Left ventricle myocardium inferior (tissue), 1 donor: ENCODE measurements at places on chromosomes 16 and 17.
A peak's percentile ranks its signal among the peaks of the same experiment; 100 is the strongest.

GRCh38 chr16:19574615-19575014, 19.1 kb downstream of the VPS35L start:
- no peak for DNase-seq

GRCh38 chr16:9527976-9528375, 436.5 kb downstream of the HAPSTR1 start:
- no peak for DNase-seq

GRCh38 chr17:66381701-66382362, 79.4 kb downstream of the PRKCA start:
- no peak for DNase-seq

- no peak for DNase-seq
These were observed 17.1 kb downstream of the PLK1 start for GRCh38 chr16:23695756-23696155.

GRCh38 chr16:10521681-10522274, 58.6 kb downstream of the EMP2 start:
- DNase-seq: no peak

DNA sequence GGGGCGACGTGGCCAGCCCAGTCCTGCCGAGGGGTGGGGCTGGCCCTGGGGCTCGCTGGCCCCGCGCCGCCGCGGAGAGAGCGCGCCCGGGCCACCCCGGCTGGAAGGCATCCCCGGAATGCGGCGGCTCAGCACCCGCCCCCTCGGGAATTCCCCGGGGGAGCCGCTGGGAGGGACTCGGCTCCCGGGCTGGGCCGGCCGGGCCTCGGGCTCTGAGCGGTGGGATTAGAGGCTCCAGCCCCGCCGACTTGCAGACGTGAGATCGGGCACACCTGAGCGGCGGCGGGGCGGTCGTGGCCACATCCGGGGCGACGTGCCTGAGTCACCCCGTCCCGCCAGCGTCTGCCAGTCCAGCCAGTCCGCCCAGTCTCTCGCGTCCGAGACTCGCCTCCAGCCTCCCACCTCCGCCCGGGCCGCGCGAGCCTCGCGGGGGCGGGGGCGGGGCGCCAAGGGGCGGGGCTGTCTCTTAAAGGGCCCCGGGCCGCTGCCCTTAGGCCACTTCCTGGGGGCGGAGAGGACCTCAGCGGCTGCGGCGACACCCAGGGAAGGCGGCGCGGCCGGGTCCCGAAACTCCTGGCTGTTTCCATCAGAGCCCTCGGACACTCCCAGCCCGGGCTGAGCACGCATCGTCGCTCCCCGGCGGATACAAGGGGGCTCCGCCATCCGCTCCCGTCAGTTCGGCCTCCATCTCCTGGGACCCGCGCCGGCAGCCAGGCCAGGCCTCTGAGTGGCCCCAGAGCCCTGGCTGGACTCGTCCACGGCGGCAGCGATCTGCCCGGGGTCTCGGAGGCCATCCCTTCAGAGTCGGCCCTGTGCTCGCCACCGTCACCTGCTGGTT, at the start of gene KCTD11:
KCTD11 (plus strand) TSS at position 498 of the 838 bp plus-strand sequence.
- peak; percentile 94 for DNase-seq

DNA sequence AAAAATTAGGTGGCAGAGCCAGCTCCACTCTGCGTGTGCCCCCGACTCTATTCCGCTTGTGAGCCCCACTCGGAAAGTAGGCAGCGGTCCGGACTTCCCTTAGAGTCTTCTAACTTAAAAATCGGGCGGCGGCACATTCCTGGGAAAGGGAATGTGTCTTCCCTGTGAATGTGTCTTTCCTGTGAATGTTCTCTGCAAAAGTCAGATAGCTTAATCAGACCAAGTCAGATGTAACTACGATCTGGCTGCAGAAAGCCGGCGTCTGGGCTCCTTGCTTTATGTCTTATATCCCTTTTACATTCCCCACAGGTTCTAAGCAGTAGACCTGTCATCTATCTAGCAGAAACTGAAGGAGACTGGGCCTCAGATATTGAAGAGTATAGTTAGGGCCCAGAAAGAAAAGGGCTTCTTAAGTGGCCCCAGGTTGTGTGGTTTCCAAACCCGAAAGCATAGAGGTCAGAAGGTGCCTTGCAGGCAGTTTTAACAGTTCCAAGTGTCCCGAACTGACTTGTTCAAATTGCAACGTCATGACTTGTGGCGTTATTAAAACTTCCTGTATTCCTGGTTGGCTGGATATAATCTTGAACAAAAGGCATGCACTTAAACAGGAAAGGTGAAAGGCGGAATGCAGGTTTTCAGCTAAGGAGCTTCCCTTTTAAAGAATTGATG, 601 bp downstream of the PHKB start:
- DNase-seq: no peak

DNA sequence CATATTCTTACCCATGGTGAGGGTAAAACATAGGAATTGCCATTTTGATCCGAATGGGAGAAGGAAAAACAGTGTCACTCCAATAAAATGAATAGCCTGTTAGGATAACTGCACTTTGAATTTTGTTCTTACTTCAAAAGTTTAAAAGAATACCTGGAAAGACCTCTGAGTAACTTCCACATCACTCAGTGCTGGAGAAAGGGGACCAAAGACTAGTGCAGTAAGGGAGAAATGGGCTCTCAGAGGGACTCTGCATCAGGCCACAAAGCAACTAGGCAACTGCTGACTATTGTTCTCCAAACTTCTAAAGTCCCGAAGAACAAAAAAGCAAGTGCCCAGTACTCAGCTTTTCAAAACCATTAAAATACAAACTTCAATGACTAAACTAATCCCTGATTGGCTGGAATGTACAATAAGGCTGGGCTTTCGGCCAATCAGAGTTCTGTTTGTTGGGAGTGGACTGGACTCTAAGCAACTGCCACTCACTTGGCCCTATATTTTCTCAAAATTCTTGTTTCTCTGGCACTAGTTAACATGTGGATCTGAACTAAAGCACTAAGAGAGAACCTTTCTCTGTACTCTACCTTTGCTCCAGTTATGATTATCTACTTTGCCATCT, 6.2 kb downstream of the DNAJC7 start:
- DNase-seq: no peak

DNA sequence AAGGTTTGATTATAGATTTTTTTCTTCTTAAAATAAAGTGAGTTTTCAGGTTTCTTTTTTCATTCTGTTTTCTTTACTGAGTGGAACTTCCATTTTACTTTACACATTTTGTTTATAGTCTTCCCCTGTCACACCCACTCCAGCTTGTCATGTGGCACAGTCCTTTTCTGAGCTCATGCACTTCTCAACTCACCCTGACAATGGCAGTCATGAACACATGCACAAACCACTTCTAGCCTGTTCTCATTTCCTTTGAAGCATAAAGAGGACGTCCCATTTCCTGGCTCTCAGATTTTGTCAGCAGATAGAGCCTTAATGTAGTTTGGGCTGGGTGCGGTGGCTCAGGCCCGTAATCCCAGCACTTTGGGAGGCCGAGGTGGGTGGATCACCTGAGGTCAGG, 168.0 kb downstream of the AHSP start:
- no peak for DNase-seq

DNA sequence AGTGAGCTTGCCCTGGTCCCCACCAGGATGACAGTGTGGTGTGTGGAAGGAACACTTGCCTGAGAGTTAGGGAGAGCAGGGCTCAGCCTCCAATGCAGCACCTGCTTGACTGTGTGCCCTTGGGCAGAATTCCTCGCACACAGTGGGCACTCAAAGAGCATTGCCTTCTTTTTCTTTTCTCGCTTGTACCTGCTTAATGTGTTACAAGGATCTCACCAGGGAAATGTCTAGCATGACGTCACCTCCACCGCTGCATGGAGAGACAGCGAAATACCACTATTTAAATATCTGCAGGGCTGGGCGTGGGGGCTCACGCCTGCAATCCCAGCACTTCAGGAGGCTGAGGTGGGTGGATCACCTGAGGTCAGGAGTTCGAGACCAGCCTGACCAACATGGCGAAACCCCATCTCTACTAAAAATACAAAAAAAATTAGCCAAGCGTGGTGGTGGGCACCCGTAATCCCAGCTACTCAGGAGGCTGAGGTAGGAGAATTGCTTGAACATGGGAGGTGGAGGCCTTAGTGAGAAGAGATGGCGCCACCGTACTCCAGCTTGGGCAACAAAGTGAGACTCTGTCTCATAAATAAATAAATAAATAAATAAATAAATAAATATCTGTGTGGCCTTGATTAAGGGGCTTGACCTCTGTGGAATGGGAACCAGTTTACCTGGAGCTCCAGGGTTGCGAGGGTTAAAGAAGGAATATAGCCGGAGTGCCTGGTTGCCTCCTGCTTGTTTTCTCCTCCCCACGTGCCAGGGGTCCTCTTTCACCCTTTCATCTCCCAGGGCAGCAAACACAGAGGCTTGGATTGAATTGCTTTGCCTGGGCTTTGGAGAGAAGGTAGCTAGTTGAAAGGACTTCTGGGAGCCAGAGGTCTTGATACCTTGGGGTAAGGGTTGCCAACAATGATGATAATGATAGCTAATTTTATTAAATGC, 16.3 kb downstream of the SNX29 start:
- DNase-seq: no peak

- no peak for DNase-seq
These were observed 166.8 kb downstream of the PRKCB start for GRCh38 chr16:24002619-24003018.

DNA sequence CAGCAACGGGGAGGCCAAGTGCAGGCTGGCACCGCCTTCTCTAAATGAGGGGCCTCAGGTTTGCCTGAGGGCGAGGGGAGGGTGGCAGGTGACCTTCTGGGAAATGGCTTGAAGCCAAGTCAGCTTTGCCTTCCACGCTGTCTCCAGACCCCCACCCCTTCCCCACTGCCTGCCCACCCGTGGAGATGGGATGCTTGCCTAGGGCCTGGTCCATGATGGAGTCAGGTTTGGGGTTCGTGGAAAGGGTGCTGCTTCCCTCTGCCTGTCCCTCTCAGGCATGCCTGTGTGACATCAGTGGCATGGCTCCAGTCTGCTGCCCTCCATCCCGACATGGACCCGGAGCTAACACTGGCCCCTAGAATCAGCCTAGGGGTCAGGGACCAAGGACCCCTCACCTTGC, 18.5 kb downstream of the NGFR start:
- no peak for DNase-seq

GRCh38 chr16:49602201-49602975, 228.8 kb downstream of the C16orf78 start:
- DNase-seq: no peak

DNA sequence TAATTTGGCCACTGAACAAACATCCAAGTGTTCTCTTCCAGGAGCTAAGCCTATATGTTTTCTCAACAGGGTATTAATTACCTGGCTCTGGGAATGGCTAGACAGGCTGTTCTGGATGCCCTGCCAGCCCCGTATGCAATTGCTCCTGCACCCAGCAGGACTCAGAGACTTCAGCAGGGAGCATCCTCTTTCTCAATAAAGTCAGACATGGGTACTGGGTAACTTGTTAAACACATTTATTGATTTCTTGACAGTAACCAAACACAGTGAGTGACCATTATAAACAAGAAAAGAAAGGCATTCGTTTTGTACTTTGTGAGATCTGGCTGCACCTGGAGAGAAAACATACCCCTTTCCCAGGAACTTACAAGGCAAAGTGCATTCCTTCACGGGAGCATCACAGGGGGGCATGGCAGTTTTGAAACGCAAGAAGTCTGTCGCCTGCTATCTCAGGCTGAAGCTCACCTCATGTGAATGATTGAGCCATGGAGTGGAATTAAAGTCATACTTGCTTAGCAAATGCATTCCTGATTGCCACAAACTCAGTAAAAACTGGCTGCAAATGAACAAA, 369.8 kb downstream of the UTP18 start:
- DNase-seq: no peak

DNA sequence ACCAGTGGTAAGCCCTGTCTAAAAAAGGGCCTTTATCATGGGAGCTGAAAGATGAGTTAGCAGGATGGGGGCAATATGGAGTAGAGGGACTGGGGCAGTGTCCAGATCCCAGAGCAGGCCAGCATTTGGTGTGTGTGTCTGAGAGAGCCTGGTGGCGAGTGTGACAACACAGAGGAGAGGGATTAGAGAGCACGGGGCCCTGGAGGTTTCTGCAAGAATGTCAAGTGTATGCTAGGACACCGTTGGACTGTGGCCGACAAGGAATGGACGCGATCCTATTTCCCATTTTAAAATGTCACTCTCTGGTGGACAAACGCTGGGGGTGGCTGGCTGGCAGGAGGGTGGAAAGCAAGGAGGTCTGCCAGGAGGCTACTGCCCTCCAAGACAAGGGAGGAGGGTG, 12.4 kb downstream of the TAC4 start:
- no peak for DNase-seq

DNA sequence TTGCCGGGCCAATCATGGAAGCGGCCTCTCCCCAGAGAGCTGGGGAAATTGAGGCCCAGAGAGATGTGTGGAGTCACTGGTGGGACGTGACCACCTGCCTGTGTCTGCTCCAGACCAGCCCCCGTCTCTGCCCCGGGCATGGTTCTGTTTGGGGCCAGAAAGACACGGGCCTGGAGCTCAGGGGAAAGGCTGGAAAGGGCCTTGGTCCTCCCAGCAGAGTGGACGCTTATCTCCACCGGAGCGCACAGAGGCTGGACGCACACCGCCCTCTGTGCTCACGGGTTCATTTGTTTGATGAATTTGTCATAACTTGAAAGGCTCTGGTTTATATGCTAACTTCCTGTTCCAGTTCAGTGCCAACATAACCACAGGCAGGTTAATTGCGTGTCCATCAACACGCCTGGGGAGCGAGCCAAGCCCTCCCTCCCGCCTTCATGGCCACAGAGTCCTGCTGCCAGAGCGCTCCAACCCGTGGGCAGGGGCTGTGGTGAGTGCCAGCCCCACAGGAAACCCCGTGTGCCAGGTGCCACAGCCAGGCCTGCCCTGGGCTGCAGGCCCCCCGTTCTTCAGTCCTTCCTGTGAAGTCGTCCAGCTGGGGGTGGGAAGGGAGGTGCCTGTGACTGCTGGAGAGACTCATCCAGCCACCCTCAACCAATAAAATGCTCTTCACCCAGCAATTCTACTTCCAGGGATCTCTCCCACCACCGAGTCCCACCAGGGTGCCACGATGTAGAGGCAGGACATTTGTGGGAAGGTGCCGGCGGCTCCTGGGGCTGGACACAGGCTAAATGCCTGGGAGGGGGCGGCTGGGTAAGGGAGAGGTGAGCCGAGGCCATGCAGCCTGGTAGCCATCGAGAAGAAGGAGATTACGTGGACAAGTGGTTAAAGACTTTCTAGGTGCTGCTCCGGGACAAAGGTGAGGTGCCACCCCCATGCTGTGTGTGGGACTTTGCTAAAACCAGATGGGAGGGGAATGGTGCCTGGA, 29.4 kb upstream of the BAHCC1 start:
- DNase-seq: no peak

- no peak for DNase-seq
These were observed 7.1 kb downstream of the GCGR start for GRCh38 chr17:81810892-81811704.
